ENCODE measurements at places on chromosomes 4 and X.

- DNase-seq = no peak
Observed at GRCh38 chr4:89755220-89755619, 81.7 kb downstream of the SNCA start.

GRCh38 chr4:43846111-43846587 is 602.5 kb downstream of the KCTD8 start:
- no peak for DNase-seq

DNA sequence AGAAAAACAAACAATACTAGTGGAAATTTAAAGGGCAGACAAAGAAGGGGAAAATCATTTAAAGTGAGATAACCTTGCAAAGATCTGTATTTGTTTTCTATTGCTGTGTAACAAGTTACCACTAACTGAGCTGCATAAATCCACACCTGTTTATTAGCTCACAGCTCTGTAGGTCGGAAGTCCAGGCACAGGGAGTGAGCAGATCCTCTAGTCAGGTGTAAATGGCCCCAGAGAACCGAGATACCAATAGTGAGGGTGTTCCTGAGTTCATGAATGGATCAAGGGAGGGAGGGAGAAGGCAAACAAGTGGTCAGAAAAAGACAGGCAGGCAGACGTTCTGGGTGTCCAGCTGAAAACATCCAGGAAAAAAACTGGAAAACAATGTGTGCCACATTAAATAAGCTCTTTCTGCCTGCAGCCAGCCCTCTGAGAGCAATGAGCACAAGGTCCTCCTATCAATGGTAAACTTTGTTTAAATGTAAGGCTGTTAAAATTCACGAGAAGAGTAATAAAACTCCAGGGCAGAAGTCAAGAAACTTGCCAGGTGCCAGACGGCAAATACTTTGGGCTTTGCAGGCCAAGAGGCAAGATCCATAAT is 25.0 kb downstream of the ADGRA3 start:
- DNase-seq = no peak

DNA sequence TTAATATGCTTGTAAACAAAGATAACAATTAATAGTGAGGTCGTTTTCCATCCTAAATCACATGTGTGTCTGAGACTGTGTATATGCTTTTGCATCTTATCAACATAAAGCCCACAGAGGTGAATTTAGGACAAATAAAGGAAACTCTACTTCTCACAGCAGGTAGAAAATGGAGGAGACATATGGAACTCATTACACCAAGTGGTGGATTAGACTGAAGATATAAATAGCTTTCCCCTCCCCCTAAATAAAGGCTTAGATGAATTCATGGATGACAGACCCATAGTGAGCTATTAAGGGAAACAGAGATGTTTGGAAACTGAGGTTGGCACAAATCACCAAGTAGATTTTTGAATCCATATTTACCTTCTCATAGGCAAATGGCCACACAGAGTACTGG is 79.7 kb downstream of the GRIA3 start:
- no peak for DNase-seq

- no peak for DNase-seq
Observed at GRCh38 chr4:124632439-124632838, 80.1 kb downstream of the ANKRD50 start.

- DNase-seq = no peak
Observed at GRCh38 chrX:36431819-36432218, 512.3 kb downstream of the CFAP47 start.

GRCh38 chr4:102663073-102663472 is 97.7 kb downstream of the MANBA start:
- no peak for DNase-seq

All from vagina (tissue), 2 donors.